ENCODE measurements at places on chromosomes 3 and 15.

- DNase-seq, result no peak
Measured at GRCh38 chr3:110754212-110754916, 317.3 kb upstream of the NECTIN3 start.

DNA sequence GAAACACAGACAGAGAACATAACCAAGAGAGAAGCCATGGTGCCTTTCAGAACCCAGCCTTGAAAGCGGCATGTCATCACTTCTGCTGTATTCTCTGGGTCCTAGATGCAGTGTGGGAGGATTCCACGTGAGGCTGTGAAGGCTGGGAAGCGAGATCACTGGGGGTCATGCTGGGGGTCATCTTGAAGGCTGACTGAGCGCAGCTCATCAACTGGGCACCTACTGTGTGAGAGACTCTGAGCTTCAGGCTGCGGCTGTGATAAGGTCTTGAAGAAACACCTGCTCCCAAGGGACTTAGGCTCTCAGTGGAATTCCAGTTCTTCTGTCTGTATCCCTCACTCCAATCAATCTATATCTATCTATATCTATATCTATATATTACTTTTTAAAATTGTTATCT lies 91.8 kb upstream of the KLF13 start:
- DNase-seq, result no peak

GRCh38 chr15:51121631-51122225 lies 27.0 kb upstream of the TNFAIP8L3 start:
- no peak for DNase-seq

GRCh38 chr3:188727052-188727451 lies 444.7 kb upstream of the TPRG1 start:
- DNase-seq, result no peak

- no peak for DNase-seq
Measured at GRCh38 chr3:113614402-113614801, 82.0 kb downstream of the USF3 start.

Measured in urothelium cell line (cell line).